Activated T-cell treated with anti-CD3 and anti-CD28 coated beads, Interleukin-2, amount 50 U/mL, for 72 hours (primary cell): ENCODE measurements at places on chromosomes 7 and 10.

GRCh38 chr10:99346247-99346646 lies 17.1 kb downstream of the CNNM1 start:
- DNase-seq: no peak

DNA sequence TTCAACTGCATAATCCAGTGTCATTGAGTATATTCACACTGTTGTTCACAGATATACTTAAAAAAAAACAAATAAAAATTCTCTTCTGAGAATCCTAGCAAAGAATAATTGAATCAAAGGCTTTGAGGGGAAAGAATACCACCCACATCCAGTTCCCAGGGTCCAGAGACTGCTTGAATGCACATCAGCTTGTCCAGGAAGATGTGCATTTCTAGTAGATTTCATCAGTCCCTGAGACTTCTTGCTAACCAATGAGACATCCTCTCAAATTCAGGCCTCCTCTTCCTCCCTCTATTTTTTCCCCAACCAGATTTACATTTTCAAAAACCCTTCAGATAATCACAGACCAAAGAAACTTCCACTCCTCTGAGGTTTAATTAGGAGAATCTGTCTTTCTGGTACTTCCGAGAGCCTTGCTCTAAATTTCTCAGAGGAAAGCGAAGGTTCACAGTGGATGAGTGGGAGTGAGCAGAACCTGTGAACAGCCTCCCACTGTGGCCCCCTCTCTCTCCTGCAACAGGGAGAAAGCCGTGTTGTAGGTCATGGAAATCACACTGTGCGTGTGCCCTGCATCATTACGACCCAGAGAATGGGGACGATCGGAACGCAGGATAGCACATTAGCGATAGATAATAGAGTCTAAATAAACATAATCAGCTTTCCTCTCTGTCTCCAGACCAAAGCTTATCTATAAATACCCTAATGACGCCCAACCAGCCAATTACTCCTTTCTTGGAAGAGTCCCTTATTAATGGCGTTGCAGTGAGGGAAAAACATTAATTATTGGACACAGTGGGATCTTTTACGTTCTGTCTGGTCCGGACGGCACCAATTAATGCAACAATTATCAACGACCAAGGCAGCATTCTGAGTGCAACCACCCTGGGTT lies 212.5 kb downstream of the EMX2 start:
- no peak for DNase-seq

GRCh38 chr10:101776161-101776817 lies 375 bp upstream of the FGF8 start:
- DNase-seq: no peak

DNA sequence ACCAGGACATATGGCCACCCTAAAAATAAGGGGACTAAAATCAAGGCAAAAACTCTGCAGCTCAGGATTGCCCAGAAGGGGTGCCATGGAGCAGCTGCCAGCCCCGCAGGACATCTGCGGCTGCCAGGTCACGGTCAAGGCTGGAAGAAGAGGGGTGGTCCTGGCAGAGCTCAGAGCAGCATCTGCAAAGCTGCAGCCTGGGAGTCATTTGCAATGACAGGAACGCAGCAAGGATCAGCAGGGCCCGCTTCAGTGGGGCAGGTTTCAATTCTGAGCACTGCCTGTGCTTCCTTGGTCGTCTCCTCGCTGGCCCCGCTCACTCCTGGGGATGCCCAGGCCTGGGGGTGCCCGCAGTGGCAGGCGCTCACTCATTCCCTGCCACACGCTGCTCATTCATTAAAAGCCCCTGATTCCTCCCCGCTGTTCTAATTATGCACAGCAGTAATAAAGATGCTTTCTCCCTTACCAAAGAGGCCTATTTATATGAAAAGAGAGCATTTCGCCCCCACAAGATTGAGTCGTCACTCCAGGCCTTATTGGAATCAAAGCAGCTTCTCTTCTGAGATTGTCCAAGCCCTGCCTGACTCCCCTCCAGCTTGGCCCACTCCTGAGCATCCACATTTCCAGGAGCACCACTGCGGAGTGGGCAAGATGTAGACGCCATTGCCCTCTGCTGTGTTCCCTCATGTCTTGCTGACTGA lies 4.6 kb downstream of the HSPA12A start:
- DNase-seq: no peak

DNA sequence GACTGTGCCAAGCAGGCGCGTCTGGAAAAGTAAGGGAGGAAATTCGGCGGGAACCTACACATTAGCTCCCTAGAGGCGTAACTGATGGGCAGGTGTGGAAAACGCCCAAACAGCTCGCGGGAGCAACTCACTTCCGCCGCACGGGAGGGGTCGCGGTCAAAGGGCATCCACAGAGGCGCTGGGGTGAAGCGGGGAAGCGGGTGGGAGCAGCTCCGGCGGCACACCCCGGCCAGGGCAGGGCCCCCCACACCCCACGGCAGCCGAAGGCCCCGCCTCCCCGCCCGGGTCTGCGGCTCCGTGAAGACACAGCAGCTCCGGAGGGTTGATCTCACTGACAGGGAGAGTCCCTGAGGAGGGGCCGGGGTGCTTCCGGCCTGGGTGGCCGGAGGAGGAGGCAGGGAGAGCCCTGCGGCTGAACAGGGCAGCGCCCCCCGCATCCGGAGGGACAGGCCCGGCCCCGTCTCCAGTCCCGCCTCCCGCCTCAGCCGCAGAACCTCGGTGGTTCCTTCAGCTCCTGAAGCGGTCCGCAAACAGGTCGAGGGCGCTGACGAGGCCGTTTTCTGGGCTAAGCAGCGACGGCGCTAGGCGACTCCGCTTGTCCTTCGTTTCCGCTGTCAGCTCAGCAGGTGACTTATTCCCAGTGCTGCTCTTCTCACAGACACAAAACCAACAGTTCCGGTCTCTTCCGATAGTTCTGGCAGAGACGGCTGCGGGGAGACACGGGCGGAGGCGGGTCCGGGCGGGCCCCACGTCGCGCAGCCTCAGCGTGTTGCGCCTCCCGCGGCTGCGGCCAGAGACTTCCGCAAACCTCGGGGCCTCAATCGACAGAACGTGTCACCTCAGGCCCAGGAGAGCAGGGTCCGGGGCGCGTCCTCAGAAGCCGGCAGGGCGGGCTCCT lies 276.1 kb downstream of the DNAJB6 start:
- peak; percentile 75 for DNase-seq

DNA sequence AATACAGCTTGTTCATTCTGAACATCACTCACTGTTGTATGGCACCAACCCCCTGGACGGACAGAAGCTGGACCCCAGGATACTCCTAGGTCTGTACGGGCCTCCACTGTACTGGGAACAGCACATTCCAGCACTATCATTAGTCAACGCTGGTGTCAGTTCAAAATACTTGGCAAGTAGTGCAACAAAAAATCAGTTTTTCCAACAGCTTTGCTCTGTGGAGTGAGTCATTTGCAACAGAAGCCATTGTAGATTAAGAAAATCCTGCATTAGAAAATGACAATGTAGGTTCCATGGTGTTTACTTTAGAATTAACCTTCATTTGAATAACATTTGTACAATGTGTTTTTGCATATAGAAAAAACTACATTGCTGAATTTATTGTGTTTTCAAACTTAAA lies 266.6 kb downstream of the HDAC9 start:
- DNase-seq: no peak

DNA sequence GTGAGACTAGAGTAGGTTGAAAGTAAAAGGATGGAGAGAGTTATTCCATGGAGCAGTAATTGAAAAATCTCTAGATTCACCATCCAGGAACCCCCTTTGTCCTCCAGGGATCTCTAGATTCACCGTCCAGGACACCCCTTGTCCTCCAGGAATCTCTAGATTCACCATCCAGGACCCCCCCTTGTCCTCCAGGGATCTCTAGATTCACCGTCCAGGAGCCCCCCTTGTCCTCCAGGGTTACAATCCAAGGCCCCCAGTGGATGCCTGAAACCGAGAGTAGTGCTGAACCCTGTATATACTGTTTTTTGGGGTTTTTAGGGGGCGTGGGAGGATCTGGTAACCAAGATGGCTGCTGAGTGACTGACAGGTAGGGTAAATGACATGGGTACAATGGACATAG lies 38.3 kb upstream of the PPP2R2D start:
- DNase-seq: no peak

DNA sequence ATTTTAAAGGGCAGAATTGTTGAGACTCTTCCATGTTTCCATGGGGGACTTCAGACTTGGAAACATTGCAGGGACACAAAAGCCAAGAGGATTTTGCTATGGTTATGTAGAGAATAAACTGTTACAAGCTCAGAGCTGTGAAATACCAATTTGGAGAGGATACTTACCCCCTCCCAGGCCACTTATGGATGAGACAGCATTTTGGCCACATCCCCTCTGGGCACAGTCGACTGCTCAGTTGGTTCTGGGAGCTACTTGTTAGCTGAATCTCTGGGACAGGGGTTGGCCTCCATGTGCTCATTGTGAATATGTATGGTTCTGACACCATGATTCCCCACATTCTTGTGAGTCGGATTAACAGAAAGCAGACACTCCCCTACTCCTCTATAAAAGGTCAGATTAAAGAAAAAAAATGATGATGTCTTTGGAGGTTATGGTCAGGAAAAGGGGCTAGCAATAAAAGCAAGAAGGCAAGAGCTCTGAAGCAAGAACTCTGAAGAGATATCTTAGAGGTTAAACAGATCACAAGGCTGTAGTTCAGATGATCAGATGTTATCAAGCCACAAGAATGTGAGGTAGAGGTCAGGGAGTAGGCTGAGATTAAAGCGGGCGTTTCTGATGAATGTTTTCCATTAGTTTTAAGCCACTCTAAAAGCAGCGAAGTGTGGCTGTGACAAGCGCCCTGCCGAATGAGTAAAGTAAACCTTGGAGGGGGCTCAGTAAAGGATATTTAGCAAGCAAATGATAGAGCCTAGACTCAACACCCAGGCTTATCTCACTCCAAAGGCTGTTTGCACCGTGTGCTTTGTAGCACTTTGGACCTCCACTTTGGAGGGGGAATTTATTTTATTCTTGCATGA lies 17.2 kb downstream of the STAMBPL1 start:
- peak; percentile 33 for DNase-seq

GRCh38 chr7:55514546-55515265 lies 57.6 kb downstream of the VOPP1 start:
- no peak for DNase-seq

DNA sequence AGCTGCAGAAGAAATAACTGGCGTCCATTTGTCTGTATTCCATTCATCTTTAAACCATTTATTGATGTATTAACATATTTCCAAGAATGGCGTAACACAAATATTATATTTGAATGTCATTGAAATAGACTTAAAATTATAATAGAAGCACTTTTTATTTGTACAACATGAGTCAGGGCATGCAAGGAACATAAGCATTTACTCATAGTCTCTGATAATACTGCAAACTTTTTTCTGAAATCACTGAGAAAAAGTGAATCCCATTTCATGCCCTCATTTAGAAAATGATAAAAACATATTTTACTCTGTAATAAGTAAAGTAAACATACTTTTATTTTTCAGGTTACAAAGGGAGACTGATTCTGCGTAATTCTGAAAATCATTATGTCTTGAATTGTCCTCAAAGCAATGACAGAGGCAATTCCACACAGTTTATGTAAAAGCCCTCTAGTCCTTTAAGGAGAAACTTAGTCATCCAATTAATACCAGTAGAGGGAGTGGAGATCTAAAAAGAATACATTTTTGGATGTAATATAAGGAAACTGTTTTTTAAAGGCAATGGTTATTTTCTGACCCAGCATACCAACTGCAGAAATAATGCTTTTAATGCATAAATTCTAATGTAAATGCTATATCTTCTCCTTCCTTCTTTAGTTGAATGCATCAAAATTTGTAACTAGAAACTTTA lies 58.1 kb downstream of the AGMO start:
- DNase-seq: no peak

DNA sequence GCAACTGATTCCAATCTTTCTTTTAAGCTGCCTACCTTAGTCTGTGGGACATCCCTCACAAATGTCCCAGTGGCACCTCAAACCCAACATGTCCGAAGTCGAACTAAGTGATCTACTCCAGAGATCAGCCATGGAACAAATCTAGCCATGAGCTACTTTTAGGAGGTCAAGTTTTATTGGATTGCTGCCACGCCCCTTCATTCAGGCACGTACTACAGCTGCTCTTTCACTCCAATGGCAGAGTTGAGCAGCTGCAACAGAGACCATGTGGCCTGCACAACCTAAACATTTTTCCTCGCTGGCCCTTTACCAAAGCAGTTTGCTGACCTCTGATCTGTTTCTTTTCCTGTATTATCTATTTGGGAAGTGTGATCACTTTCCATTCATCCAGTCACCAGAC lies 192.4 kb upstream of the CDCA7L start:
- DNase-seq: no peak

GRCh38 chr7:104883248-104883717 lies 130.7 kb upstream of the KMT2E start:
- DNase-seq: no peak

DNA sequence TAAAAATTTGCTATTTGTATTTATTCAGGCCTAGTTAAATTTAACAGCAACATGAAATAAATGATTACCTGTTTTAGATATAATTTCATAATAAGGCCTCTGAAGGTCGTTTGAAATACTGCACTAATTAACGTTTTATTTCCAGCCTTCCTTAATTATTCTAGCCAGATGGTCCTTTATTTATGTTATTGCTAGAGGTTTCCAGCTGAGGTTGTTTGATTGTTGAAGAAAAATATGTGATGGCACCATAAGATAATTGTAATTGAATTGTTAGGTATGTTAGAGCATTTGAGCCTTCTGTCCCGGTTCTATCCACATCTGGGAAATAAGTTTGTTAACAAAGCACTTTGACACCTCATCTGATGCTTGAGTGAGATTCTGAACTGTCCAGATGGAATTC lies 556.1 kb downstream of the ATRNL1 start:
- no peak for DNase-seq

DNA sequence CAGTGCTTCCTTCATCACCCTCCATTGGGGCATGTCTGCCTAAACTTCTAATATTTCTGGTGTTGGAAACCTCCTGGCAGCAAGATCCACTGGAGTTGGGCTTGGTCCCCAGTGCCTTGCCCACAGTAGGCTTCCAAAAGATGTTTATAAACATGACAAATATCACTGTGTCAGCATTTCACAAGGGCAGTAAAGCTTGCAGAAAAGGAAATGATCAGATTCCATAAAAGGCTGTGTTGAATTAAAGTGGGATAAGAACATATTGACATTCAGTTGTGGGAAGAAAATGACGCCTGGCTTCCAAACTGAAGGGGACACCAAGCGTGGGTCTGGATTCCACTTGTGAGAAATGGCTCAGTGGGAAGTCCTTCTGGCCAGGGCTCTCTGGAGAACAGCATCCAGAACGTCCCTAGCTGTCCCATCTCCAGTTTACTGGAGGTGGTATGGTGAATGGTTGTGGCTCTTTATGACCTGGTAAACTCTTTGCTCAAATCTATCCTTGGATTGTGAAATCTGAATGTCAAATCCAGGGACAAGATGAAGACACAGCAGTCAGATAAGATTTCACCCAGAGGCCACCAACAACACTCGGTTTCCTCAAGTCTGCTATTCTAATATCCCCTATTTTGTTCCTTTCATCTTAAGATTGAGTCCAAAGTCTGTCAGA lies 287.2 kb downstream of the TNS3 start:
- no peak for DNase-seq

- no peak for DNase-seq
These were observed 12.5 kb upstream of the HERPUD2 start for GRCh38 chr7:35707422-35707821.

- DNase-seq: no peak
These were observed 26.4 kb downstream of the RNF133 start for GRCh38 chr7:122672536-122672935.

GRCh38 chr7:106057962-106058927 lies 53.9 kb downstream of the SYPL1 start:
- peak; percentile 31 for DNase-seq

GRCh38 chr10:73999703-74000102 lies 1.8 kb downstream of the VCL start:
- DNase-seq: no peak

- no peak for DNase-seq
These were observed 128.5 kb downstream of the TNS3 start for GRCh38 chr7:47453093-47454061.
